Left lung (tissue), 14 donors: ENCODE measurements at places on chromosomes 16 and 17.

DNA sequence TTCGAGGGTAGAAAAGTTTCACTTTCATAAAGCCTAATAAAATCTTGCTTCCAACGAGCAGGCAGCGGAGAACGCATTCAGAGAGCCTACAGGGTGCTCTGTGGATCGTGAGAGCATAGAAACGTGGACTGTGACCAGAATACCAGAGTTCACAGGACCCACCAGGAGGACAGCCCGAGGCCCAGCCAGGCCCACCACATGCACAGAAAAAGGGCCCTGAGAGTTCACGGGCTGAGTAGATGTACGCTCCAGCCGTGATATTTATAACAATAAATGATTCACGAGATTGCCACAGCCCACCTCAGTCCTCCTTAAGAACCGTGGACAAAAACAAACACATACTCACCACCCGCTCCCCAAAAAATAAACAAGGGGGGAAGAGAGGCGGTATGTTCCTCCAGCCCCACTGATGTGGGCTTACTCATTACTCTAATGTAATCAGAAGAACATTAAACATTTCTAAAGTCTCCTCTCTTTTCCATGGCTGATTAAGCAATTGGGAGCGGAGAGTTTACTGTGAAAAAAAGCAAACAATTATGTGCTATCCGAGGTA is 207.2 kb downstream of the C16orf78 start:
- no peak for DNase-seq

- DNase-seq: no peak
These were observed 7.6 kb downstream of the CCDC57 start for GRCh38 chr17:82204831-82205719.

DNA sequence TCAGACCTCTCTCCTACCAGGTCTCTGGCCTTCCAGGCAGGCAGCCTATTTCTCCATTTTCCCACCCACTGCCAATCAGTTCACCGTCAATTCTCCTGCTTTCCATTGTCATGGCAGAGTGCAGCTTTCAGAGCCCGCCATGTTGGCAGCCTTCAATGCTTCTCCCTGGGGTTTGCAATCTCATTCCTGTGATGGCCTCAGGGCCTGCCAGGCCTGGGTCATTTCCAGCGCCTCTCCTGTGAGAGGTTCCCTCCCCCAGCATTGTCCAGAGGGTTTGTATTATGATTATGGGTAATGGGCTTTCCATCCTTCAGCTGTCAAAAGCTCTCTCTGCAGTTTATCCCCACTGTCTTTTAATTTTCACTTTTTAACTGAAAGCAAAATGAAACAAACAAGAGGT is 716.6 kb upstream of the CDH8 start:
- DNase-seq: no peak

GRCh38 chr17:38748892-38749222 is 721 bp upstream of the PCGF2 start:
- no peak for DNase-seq

DNA sequence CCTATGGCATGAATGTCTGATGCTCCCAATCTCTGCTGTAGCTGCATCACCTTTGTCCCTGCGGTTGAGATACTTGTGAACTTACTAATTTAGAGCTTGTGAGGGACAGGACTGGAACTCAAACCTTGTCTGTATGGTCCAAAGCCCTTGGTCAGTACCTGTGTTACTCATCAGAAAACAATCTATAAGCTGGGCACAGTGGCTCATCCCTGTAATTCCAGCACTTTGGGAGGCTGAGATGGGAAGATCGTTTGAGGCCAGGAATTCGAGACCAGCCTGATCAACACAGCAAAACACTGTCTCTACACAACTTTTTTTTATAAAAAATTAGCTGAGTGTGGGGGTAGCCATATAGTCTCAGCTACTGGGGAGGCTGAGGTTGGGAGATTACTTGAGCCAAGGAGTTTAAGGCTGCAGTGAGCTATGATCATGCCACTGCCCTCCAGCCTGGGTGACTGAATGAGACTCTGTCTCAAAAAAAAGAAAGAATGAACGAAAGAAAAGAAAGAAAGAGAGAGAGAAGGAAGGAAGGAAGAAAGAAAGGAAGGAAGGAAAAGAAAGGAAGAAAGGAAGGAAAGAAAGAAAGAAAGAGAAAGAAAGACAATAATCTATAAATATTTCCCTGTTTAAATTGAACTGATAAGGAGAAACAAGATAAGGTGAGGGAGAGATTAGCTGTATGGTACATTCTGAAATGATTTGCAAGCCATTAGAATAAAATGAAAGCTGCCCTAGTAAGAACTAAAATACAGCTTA is 31.7 kb upstream of the MYH10 start:
- DNase-seq: no peak

GRCh38 chr17:80465327-80465974 is 11.0 kb downstream of the NPTX1 start:
- DNase-seq: no peak

GRCh38 chr17:80263253-80264204 is 2.9 kb downstream of the RNF213 start:
- DNase-seq: peak; percentile 84

- DNase-seq: no peak
These were observed 42.9 kb upstream of the MRTFB start for GRCh38 chr16:14028202-14028601.

DNA sequence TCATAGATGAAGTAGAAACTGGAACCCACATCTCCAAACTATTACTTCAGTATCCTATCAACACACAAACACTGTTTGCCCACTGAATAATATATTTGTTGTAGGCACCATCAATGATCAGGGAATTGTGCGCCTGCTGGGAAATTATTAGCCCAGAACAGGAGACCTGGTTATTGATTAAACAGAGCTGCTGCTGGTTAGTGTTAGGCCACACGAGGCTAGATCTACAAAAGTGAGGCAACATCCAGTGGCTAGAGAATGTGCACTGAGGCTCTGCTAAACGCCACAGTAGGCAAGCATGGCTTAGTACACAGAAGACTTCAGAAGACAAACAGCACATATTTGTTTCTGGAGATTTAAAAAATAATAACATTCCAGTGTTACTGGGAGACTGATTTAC is 11.0 kb downstream of the ABHD15 start:
- no peak for DNase-seq

GRCh38 chr17:34726536-34727384 is 147.4 kb downstream of the TMEM132E start:
- no peak for DNase-seq

DNA sequence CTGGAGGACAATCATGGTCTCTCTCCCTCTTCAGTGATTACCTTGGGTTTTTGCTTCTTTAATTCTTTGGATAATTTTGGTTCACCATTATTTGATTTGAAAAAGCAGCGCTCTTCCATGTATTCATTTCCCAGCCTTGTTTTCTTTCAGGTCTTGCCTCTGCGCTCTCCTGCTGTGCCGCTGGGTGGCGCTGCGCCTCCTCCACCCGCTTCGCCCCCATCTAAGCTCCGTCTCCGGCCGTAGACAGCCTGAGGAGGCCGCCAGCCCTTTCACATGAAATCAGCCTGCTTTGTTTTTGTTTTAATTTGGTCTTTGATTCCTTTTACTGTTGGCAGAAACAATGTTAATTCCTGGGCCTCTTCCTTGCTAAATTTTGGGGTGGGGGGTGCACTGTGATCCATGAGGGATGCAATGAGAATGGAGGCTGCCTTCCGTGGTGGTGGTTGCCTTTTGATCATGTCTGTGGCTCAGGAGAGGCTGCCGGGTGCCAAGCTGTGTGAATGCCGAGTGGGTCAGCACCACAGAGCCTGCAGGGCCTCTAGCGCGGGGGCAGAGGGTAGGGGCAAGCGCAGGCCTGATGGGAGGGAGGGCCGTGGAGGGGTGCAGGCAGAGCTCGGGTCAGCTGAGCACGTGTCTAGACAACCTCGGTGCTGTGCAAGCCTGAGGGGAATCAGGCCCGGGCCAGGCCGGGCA is 64.1 kb downstream of the PLD6 start:
- DNase-seq: no peak

GRCh38 chr17:8465356-8465755 is 29.7 kb downstream of the NDEL1 start:
- DNase-seq: no peak

DNA sequence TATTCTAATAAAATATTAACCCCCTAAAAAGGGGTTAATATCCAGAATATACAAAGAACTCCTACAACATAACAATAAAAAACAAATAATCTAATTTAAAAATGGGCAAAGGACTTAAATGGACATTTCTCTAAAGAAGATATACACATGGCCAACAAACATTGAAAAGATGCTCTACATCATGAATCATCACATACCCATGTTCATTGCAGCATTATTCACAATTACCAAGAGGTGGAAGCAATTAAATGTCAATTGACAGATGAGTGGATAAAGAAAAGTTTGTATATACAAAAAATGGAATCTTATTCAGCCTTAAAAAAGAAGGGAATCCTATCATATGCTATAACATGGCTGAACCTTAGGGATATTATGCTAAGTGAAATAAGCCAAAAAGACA is 36.8 kb downstream of the CPD start:
- no peak for DNase-seq

DNA sequence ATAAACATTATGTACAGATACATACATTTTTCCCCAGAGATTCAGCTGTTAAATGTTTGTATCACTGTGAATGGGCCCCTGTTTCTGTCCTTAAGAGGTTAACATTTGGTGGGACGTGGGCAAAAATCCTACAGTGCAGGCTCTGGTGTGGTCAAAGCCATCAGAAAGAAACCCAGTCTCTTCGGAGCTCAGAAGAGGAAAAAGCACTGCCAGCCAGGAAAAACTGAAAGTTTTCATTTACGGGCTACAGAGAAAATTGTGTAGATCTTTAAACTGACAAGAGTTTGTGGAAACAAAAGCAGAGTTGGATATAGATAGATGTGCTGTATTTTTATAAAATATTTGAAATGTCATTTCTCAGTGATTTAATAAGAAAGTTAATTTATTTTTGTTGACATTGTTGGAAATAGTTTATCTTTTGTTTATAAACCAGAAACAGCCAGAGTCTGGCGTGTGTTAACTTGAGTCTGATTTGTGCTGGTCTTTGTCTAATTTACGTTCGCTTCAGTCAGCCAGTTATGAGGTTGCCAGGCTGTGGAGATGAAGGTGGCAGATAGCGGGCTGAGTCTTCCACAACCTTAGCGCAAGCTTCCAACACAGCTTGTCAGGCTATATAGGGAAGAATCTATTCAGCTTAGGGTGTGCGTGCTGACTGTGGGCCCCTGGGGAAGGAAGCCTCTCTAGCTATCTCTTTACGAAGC is 9.5 kb upstream of the TEKT3 start:
- DNase-seq: no peak

DNA sequence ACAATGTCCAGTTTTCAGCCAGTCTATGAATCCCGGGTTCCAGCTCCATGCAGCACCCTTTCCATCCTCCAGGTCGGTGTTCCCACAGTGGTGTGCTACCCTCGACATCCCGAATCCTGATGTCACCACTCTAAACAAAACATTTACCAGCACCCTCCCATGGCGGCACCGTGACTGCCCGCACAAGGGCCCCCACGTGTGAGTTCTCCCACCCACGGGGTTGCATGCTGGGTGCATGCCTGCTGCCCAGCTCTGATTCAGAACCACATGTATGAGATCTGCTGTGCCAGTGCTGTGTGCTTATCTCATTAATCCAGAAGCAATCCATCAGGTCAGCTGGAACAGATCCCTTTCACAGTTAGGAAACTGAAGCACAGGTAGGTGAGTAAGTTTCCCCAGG is 57.4 kb downstream of the C16orf78 start:
- no peak for DNase-seq

DNA sequence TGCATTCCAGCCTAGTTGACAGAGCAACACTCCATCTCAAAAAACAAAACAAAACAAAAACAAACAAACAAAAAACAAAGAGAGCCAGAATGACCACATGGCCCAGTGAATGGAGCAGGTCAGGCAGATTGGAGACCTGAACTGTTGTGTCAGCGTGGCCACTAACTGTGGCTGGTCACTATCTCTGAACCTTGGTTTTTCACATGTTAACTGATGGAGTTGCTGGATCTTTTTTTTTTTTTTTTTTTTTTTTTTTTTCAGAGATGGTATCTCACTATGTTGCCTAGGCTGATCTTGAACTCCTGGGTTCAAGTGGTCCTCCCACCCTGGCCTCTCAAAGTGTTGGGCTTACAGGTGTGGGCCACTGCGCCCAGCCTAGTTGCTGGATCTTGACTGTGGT is 31.8 kb downstream of the RHBDL3 start:
- DNase-seq: no peak

DNA sequence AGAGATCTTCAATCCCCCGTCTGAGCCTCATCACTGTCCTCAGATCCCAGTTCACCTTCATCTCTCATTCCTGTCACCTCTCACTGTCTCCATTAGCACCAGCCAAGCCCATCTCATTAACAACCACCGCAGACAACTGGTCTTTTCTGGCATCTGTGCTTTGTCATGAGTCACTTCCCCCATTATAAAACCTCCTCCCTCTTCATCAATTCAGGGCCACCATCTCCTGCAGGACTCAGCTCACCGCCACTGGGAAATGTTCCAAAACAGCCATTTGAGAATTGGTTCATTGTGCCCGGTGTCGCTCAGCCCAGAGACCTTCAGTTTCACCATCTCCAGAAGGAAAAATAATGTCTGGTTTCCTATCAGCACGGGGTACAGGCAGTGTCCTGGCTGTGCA is 56.9 kb upstream of the TEKT3 start:
- no peak for DNase-seq

DNA sequence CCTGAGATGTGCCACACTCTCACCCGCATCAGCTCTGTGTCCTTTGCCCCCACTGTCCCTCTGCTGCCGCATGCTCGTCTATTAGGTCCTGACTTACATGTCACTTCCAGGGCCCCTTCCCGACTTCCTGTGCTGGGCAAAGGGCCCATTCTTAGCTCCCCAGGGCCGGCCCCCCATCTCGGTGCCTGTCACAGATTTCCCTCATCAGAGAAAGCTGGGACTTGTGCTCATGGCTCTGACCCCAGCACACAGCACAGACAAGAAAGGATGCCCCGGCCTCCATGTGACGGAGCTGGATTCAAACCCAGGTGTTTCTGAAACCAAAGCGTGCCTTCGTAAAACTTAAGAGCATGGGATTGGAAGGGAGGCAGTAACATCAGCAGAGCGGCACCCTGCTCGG is 5.9 kb upstream of the MAPK7 start:
- DNase-seq: no peak

- DNase-seq: no peak
These were observed 11.0 kb upstream of the CAMKK1 start for GRCh38 chr17:3903881-3904290.
